ENCODE measurements at places on chromosomes 5 and 9.

DNA sequence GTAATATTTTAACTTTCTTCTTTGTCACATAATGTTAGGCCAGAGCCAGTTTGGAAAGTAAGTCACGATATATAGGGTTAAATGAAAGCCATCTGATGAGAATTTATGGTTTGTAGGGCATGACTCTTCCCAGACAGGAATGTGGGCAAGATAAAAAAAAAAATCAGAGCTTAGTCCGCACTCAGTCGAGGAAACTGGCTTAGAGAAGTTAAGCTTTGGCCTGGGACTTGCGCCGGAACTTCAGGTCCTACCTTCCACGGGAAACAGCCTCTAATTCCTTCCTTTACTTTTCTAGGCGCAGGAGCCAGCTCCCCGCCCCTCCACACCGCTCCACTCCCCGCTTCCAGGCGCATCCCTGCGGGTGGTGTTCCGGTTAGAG lies 475 bp downstream of the DDX31 start:
- H3K4me3 ChIP-seq: peak overlapping the region; percentile 99
- H3K4me1 ChIP-seq: peaks cover 16% of the 10 kb centered on the region
- no peak for DNase-seq
- H3K36me3 ChIP-seq: peaks cover 3% of the 10 kb centered on the region

DNA sequence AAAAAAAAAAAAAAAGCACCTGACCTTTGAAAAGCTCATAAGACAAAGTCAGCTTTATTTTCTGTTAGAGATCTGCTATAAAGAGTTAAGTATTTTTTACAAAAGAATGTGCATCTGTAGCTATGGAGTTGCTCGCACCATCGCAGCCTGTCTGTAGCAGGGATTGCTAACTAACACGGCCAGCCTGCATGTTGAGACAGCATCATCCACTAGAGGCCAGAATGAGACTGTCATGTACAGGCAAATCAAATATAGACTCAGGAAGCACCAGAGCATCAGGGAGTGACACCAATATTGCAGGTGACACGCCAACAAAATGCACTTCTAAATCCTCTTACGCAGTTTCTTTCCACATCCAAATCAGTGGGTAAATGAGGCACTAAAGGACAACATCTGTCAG lies 136.3 kb upstream of the RASEF start:
- H3K4me1 ChIP-seq: peaks cover 3% of the 10 kb centered on the region
- peaks cover 2% of the 10 kb centered on the region for H3K27me3 ChIP-seq
- DNase-seq: peak; percentile 95
- no peak overlapping the region for H3K27ac ChIP-seq
- H3K4me3 ChIP-seq: no peak overlapping the region

- H3K27me3 ChIP-seq: no peaks in the 10 kb centered on the region
- H3K27ac ChIP-seq: no peak overlapping the region
- no peak overlapping the region for H3K4me3 ChIP-seq
- peak; percentile 78 for DNase-seq
- H3K36me3 ChIP-seq: no peaks in the 10 kb centered on the region
These were observed 176.1 kb downstream of the PCSK1 start for GRCh38 chr5:96256795-96257470.

- H3K27ac ChIP-seq: peak overlapping the region; percentile 25
- peaks cover 16% of the 10 kb centered on the region for H3K4me1 ChIP-seq
- H3K36me3 ChIP-seq: no peaks in the 10 kb centered on the region
- H3K27me3 ChIP-seq: no peaks in the 10 kb centered on the region
These were observed 52.8 kb downstream of the SAXO1 start for GRCh38 chr9:18980189-18980588.

GRCh38 chr9:128479262-128479661 lies 23.5 kb downstream of the ODF2 start:
- no peaks in the 10 kb centered on the region for H3K4me1 ChIP-seq
- DNase-seq: no peak
- no peaks in the 10 kb centered on the region for H3K27me3 ChIP-seq
